ENCODE measurements at places on chromosomes 7 and 10.

DNA sequence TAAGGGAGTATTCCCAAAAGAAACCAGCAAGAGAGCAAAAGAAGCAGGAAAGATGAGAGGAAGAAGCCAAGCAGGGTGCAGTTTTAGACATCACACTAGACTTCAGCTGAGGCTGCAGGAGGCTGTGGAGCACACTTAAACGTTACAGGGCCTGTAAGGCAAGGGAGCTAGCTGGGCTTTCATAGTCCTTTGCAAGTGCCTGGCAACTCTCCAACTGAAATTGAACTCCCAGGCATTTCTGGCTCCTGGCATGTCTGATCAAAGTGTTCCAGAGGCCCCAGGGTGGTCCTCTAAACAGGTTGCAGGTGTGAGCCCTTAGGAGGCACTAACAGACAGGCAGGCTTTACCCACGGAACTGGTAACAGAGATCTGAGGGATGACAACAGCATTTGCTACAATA lies 750.2 kb downstream of the XPNPEP1 start:
- DNase-seq = no peak

- no peak for DNase-seq
Observed at GRCh38 chr7:132066761-132067171, 509.5 kb downstream of the PLXNA4 start.

DNA sequence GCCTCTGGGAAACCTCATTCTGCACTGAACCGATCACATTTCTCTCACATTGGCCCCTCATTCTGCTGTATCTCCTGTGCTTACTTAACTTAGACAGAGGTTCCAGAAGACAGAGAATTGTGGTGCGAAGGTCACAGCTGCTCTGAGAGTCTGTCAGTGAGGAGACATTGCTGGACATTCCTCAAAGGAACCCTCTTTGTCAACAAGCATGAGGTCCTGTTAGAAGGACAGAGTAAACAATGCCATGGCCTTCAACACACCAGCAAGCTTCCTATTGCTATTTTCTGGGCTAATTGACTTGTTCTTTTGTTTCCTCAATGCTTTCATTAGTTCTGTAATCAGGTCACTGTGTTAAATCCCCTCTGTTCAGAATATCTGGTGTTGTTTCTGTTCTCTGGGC lies 109.3 kb upstream of the FZD8 start:
- no peak for DNase-seq

GRCh38 chr7:28685242-28685643 lies 272.9 kb downstream of the TRIL start:
- no peak for DNase-seq

- DNase-seq = no peak
Observed at GRCh38 chr7:73343671-73344380, 15.9 kb downstream of the FKBP6 start.

DNA sequence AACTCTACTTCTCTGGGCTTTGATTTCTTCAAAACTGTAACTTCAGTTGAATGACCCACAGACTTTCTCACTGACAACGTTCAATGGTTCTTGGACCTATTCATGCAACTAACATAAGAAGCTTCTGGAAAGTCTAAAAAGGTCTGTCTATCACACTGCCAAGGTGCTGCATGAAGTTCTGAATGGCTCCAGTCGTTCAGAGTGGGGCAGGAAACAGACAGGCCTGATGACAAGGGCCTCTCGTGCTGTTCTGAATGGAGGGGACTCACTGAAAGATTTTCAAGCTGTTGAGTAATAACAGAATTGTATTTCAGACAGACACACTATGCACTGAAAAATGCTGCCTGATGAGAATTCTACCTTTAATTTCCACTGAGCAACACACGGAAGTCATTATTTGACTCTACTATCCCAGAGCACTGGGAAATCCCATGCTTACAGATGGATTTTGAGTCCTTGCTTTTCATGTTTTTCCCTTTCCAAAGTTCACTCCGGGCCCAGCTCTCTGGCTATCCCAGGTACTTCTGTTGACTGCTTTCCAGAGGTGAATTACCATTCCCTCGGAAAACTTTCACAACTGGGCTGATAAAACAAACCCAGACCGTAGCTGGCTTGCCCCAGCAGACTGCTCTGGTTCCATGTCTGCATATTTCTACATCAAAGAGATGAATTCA lies 204.9 kb upstream of the FRMD4A start:
- no peak for DNase-seq

GRCh38 chr7:45001138-45001694 lies 1.2 kb downstream of the CCM2 start:
- no peak for DNase-seq

- no peak for DNase-seq
Observed at GRCh38 chr10:79312601-79313187, 34.6 kb upstream of the PPIF start.

DNA sequence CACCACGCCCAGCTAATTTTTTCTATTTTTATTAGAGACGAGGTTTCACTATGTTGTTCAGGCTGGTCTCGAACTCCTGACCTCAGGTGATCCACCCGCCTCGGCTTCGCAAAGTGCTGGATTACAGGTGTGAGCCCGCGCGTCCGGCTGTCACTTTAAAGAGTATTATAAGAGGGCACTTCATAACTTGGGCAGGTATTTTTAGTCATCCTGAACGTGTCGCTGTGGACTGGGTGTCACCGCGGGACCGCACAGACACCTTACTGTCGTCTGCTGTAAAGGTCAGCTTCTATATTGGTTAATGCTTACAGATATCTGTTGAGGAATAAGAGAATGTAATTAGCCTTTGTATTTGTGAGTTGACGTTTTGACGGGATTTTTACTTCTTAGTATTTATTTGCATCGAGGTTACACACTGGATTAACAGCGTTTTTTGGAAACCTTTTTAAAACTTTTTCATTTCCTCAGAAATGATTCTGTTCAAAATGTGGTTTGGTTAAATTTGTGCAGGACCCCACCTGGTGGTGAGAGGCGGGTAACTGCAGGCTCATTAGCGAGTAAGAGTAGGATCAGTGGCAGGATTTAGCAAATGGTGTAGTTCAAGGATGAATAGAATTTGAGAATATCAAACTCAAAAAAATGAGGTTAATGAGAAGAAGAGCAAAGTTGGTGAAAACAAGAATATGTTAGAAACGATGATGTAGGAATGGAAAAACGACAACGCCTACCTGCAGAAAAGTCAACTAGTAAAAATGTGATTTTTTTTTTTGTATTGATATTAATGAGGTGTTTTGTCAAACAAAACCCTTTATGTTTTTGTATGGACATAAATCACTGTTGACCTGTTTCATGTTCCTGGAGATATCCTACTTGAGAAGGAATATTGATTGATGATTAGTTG lies 3.2 kb downstream of the DNAJB6 start:
- DNase-seq = peak; percentile 42

DNA sequence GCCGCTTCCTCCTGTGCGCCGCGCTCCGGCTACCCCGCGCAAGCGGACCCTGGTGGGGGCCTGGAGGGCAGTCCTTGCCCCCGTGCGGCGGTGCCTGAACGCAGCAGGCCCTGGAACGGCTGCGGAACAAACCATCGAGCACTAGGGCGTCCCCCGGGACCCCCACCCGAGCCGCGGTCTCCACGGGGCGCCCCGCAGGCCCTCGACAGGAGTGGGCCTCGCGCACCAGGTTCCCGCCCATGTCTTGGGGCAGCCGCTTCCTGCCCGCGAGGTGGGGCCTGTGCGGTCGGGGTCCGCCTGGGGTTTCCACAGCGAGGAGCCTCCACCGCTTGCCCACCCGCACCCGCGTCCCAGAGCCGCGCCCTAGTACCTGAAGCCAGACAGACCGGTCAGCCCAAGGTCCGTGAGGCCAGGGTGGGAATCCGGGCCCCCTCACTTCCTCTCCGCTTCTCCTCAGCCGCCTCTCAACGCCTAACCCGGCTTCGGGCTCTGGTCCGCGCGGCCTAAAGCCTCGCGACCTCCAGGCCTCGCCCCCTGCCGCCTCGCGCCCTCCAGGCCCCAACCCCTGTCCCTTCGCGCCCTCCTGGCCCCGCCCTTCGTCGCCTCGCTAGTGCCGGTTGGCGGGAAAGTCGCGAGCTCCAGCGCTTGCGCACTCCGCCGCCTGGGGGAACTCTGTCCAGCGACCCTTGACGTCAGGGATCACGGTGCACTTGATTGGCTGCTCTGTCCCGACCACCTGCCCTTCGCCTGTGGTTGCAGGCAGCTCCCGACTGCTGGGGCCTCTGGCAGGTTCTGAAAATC lies 7.0 kb upstream of the GBX1 start:
- DNase-seq = no peak

DNA sequence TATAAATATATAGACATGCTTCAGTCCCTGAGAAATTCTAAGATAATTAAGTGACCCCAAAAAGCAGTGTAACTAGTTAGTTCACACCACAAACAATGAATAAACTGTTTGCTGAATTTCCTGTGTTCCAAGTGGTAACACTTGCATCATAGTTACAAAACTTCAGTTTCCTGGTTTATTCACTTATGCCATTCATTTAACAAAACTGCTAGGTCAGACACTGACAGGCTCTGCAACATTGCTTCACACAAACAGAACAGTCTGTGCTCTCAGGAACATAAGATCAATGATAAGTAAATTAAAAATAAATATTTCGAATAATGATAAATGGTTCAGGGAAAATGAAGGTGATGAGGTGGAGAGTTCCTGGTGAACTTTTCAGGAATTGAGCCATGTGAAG lies 133.3 kb upstream of the NAMPT start:
- DNase-seq = no peak

- no peak for DNase-seq
Observed at GRCh38 chr10:131079314-131079713, 232.2 kb downstream of the TCERG1L start.

GRCh38 chr10:104802941-104803340 lies 161.9 kb downstream of the SORCS3 start:
- no peak for DNase-seq

DNA sequence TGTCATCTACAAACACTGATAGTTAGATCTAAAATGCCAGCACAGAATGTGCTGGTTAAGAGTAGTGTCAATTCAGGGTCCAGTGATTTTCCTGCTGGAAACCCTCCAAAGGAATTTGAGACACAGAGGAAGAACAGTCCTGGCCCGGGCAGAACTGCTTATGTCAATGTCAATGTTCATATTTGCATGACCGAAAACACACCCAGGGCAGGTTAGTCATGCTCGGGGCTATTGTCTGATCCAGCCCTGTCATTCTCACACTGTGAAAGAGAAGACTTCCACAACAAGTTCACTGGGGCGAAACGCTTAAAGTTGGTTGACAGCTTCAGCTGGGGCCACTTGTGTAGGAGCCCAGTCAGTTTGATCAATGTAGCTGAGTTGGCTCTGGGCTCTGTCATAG lies 139.3 kb downstream of the C1GALT1 start:
- DNase-seq = no peak

DNA sequence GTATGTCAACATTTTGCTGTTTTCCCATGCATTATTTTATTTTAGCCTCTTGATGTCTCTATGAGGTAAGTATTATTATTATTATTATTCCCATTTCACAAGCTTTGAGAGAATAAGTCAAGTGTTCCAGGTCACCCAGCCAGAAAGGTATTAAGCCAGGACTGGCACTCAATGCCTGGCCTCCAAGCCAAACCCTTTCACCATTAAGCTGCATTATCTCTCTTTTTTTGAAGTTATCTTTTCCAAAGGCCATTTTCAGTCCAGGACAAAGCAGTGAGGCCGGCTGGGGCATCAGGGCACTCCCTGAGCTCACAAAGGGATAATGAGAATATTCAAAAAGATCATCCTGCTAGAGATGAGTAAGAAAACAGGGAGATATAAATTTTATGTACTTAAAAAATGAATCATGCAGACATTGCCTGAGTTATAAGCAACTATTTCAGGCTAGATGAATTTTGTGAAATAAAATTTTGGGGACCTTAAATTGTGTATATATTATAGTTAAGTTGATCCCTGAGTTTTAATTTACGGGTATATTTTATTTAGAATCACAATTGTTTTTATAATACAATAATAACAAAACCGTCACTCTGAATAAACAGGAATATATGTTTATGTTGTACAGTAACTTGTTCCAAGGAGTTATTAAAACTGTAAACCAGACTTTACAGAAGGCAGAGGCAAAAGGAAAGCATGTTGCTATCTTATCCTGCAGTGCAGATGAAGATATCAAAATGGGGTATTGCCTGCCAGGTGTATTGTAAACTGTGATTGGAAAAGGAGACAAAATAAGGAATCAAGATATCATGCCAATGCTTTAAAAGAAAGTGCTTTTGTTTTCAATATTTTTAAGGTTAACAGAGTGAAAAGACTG lies 51.3 kb upstream of the CAV2 start:
- no peak for DNase-seq

DNA sequence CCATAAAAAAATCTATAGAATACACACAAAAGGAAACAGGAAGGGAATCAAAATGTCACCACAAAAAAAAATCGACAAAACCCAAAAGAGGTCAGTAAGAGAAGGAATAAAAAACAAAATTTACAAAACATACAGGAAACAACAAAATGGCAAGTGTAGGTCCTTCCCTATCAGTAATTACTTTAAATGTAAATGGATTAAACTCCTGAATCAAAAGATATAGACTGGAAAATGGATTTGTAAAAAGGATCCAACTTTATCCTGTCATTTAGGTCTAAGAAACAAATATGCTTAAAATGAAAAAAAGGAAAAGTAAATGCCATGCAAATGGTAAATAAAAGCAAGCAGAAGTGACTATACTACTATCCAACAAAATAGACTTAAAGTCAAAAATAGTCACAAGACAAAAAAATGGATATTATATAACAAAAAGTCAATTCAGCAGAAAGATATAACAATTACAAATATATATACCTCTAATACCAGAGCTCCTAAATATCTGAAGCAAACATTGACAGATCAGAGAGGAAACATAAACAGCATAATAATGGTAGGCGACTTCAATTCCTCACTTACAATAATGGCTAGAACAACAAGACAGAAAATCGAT lies 2.0 kb downstream of the OR13A1 start:
- no peak for DNase-seq

- no peak for DNase-seq
Observed at GRCh38 chr10:46080886-46081285, 34.8 kb upstream of the MSMB start.

- DNase-seq = no peak
Observed at GRCh38 chr10:62554632-62555199, 180.5 kb downstream of the ZNF365 start.

GRCh38 chr10:71769279-71769823 lies 4.0 kb downstream of the VSIR start:
- no peak for DNase-seq

DNA sequence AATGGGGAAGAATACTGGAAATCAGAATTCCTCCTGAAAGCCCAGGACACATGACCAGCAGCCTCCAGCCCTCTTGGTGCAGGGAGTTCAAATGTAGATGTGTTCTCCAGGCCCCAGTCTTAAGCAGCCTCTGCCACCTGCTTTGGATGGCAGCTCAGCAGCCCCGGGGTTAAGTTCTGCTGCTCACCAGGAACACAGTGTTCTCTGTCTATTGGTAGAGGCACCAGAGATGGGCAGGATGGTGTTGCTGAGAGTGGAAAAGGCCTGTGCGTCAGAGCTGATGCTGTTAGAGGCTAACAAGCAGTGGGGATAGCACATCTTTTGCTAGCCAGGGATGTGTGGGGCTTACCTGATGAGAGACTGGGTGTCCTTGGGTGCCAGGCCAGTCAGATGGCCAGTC lies 56.8 kb downstream of the PAX2 start:
- no peak for DNase-seq

All from activated CD8-positive, alpha-beta memory T cell treated with anti-CD3 and anti-CD28 coated beads for 1 hour (primary cell).